ENCODE measurements at places on chromosomes 7 and 10.
A peak's percentile ranks its signal among the peaks of the same experiment; 100 is the strongest.

DNA sequence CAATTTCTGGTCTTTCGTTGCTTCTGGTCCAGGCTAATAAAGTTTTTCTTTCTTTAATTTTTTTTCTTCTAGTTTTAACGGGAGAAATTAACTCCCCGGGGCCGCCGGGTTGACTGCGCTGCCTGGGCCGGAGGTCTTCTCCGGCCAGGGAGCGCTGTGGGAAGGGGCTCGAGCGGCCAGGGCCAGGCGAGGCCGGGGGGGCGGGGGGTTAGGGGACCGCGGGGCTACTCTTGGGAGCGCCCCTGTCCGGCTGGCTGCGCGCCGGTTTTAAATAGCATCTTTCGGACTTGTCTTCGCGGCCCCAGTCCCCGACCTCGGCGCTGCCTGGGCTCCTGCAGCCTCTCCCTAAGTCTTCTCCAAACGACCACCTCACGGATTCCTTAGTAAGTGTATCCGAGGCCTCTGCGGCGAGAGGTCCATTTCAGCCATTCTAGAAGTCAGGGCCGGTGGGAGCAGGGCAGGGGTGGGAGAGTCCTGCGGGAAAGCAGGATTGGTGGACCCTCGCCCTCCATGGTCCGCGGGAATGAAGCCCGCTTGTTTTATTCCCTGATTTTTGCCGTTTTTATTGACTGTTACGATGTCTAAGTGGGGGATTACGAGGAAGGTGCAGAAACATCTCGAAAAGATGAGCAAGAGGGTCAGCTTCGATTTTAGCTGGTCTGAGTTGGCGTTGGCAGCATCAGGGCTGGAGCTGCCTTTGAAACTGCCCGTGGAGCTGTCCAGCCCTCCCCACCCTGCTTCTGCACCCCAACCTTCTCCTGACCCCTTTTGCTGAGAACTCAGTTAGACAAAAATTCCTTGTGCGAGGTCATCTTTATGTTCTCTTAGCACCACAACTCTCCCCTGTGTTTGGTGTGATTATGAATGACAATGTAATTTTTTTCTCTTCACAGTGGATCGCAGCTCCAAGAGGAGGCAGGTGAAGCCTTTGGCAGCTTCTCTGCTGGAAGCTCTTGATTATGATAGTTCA is 555 bp downstream of the PHF14 start:
- DNase-seq, result peak; percentile 27

- no peak for DNase-seq
These were observed 66.4 kb upstream of the SEC61G start for GRCh38 chr7:54825368-54825767.

GRCh38 chr7:30134611-30135300 is at the start of gene MTURN:
MTURN (plus strand) TSS chr7:30134986; CDS start chr7:30135137, 151 bp downstream.
- peak; percentile 91 for DNase-seq

- no peak for DNase-seq
These were observed 386.5 kb upstream of the SEMA3D start for GRCh38 chr7:85573346-85573745.

DNA sequence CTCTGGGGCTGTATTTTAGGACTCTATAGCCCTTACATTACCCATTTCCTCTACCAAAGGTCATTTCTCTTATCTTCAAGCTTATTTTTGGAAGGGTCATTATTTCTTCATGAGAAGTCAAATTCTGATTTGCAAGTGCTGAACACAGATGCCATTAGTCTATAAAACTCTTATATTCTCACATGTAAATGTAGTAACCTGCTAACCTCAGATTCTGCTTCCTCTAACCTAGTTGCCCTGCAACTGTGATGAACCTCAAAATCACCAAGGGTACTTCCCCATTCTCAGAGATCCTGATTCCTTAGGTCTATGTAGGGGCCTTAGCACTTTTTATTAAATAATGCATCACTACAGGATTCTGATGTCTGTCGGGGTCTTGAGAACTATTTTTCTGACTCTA is 6.3 kb downstream of the FAS start:
- DNase-seq, result no peak

DNA sequence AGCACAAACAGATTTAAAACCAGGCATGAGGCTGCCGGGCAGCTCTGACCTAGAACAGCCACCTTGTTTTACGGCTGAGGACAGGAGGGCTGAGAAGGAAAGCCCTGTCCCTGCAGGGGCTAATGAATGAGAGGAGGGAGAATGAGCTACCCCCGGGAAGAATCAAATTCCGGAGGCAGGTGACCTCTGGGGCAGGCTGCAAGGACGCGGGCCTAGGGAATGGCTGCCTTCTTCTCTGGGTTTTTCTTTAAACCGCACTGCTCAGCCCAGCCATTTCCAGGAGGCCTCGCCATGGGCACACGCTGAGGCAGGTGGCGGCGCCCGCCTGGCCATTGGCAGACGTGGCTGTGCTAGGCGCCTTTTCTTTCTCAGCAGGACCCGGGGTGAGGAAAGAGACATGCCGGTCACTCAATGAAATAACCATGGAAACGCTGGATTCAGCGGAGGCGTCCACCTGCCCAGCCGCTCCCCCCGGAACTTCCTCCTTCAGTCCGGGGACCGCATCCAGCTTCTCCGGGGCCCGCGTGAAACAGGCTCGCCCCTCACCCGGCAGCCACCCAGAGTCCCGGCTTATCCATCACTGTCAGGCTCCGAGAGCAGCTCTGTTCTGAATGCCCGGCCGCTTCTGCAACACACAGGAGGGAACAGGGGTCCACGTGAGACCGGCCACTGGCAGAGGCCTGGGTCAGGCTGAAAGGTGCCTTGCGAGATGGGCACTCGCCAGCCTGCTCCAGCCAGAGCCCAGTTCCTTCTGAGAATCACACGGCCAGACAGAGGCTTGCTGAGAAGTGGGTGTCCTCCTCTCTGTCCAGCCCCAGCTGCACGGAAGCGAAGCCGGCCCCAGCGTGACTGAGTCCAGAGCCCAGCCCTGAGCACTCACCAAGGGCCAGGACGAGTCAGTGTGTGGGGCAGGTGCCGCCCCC is 82.1 kb downstream of the PDGFA start:
- DNase-seq, result no peak

DNA sequence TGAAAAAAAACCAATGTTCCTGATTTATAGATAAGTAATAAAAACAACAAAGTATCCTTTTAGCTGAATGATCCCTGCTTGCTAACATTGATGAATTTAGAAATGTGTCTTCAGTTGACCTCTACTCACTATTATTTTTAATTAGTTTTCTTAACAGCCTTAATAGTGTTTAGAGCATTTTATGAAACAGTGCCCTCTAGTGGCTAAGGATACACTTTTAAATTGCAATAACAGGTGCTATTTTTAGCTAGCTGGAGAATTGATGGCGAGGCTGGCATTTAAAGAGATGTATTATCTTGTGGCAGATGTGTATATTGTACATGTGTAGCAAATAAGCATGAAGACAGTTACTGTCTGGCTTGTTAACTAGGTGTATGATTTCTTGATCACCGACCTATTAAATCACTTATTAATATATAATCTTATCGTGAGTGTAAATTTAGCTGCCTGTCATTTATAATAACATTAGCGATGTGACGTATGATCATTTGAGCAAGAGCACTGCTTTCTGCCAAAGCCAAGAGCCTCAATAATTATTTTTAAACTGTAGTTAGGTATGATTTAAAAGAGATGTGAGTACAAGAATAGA is 451.9 kb downstream of the DPP6 start:
- DNase-seq, result no peak

DNA sequence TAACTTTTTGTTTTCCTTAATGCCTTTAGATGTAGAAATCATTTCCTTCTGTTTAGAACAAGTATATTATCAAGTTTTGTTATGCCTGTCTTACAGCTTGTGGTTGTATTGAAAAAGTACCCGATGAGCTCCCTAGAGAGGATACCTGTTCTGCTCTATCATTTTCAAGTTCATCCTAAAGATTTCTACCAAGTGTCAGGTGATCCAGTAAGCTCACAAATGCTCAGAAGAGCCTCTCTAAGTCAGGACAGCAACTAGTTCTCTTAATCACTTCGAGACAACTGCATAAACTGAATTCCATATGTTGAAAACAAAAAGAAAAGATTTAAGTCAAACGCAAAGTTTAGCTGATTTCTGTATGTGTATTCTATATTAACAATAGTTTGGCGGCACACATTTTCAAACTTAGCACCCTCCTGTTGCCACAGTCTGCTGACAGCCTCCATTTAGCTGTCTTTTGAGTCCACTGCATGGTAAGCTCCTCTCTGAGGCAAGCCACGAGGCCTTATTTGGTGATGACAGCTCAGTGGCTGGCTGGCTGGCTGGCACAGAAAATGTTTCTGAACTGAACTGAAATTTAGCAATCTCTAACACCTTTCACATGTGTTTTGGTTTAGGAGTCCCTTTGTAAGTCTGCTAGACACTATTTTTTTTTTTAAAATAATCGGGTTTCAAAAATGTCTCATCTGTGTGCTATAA is 59.4 kb downstream of the SEMA3C start:
- peak; percentile 11 for DNase-seq
